ENCODE measurements at places on chromosomes 11 and 22.

DNA sequence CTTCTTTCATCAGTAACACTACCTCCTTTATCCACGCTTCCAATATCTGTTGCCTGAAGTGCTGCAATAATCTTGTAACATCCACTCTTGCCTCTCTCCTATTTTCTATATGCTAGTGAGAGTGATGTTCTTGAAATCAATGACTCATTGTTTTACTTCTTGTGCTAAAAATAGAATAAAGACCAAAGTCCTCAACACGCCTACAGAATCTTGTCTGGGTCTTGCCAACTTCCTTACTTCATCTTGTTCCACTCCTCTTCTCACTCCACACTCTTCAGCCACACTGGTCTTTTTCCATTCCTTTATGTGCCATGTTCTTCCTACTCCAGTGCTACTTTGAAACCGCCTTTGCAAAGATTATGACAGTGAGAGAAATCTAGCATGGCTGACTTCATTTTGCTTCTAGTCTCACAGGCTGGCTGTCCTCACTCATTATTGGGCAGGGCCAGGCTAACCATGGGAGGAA lies 136.4 kb downstream of the CCDC81 start:
- DNase-seq: no peak

GRCh38 chr11:44842220-44842619 lies 108.5 kb downstream of the TP53I11 start:
- no peak for DNase-seq

- DNase-seq: no peak
These were observed 19.4 kb downstream of the RPS6KA4 start for GRCh38 chr11:64378335-64378880.

DNA sequence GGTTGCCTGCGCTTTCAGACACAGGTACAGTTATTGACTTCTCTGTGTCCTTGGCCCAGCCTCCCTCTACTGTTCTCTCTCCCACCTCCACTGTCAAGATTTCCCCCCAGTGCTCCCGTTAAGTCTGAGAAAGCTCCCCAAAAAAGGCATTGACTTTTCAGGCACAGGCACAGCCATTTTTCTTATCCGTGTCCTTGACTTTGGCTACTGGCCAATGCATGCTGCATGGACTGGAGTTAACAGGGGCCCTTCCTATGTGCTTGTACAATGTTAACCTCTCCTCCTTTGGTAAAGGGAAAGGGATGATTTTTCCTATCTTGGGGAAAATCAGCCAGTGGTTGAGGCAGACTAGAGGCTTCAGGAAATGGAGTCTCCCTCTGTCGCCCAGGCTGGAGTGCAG lies 4.3 kb downstream of the APOL5 start:
- DNase-seq: no peak

DNA sequence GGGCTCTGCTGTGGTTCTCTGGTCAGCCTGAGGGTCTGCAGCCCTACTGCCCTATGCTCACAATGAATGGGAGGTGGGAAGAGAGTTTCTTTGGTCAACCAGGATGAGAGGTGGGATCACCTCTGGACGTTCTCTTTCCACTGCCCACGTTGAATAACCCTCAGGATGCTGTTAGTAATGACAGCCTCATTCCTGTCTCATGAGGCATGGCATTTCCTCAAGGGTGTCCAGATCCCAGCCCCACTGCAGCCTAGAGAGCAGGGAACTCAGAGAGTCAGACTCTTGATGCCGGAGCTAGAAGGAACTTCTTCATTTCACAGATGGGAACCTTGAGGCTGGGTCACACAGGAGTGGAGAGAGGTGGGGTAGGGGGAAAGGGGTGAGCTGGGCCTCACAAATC lies 196.0 kb downstream of the CEP164 start:
- DNase-seq: no peak

GRCh38 chr11:8867931-8868631 lies 42.9 kb upstream of the AKIP1 start:
- no peak for DNase-seq

- no peak for DNase-seq
These were observed 41.1 kb upstream of the ADA2 start for GRCh38 chr22:17260298-17260697.

- no peak for DNase-seq
These were observed 8.8 kb downstream of the H19 start for GRCh38 chr11:1988667-1989317.
